Astrocyte (in vitro differentiated cells and primary cell): ENCODE measurements at places on chromosomes 2 and 18. TPM values are rescaled to one million over a fixed set of nuclear protein-coding genes. Genes with fewer than 3 reads are reported as not detected.
A peak's percentile ranks its signal among the peaks of the same experiment; 100 is the strongest.

DNA sequence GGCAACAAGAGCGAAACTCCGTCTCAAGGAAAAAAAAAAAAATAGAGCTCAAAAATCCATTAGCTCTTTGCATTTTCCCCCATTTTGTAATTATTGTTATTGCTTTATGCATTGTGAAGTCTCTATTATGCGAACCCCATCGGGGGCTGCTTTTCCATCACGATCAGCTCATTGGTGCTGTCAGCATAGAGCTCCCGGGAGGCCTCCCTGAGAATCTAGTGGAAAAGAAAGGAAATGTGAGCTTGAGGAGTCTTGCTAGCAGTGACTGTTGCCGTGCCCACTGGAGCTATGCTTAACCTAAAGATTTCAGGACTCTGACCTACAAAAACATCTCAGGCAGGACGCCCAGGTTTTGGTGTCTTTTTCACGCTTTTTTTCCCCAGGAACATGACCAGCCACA, 102.6 kb upstream of the NDUFV2 start:
- no peak for DNase-seq
- H3K27ac ChIP-seq, result no peak overlapping the region
- H3K4me1 ChIP-seq, result peaks cover 10% of the 10 kb centered on the region
- H3K4me3 ChIP-seq, result no peak overlapping the region
- H3K27me3 ChIP-seq, result no peaks in the 10 kb centered on the region

DNA sequence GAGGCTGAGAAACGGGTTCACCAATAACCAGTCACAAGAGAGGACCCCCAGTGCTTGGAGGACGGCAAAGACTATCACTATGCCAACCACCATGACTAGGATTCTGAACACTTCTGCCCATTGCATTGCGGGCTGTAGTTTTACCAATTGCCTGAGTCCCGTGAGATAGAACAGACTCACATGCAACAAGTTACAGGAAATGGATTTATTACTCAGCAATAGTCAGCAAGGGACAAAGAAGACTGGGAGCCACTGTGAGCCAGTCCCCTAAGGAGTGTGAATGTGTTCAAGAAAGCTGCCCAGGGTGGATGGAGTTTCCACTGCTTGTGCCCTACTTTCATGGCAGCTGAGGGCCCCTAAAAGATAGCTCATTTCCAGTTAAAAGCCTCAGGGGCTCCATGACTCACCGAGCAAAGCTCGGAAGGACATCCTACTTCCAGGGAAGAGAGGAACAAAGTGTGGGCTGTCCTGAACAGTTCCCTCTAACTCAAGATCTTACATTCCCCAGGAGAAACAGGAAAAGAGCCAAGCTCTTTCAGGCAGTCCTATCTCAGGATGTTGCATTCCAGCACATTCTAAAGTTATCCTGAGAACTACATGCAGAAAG, 54.4 kb downstream of the SLC4A3 start:
- peak; percentile 69 for DNase-seq
- no peaks in the 10 kb centered on the region for H3K27me3 ChIP-seq
- H3K27ac ChIP-seq, result peak overlapping the region; percentile 48
- no peaks in the 10 kb centered on the region for H3K36me3 ChIP-seq

DNA sequence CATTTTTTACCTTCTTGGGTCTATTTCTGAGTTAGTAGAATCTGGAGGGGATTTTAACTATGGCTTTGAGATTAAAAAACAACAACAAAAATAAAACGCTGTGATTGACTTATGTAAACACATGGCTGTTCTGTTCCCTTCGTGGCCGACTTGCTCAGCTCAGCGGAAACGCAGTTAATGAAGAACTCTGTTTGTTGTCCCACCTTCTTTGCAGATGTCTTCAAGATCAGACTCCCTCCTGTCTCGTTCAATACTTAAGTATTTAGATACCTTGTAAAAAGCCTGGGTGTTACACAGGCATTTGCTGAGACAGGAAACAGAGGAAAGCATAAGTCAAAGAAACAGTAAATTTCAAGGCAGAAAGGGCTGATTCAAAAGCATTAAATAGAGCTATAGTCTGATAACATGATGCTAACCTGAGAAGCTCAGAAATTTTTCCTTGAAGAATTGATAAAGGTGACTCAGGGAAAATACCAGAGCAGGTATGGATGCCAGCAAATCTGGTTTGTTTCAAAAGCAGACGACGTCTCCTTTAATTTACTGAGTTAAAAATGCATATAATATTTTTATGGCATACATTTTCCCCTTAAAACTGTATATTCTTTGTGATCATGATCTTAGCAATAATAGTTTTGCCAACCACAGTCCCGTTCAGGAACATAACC, 21.7 kb upstream of the POLI start:
- no peak overlapping the region for H3K4me3 ChIP-seq
- no peak for DNase-seq
- H3K27ac ChIP-seq, result no peak overlapping the region
- H3K36me3 ChIP-seq, result no peaks in the 10 kb centered on the region
- H3K27me3 ChIP-seq, result no peaks in the 10 kb centered on the region

DNA sequence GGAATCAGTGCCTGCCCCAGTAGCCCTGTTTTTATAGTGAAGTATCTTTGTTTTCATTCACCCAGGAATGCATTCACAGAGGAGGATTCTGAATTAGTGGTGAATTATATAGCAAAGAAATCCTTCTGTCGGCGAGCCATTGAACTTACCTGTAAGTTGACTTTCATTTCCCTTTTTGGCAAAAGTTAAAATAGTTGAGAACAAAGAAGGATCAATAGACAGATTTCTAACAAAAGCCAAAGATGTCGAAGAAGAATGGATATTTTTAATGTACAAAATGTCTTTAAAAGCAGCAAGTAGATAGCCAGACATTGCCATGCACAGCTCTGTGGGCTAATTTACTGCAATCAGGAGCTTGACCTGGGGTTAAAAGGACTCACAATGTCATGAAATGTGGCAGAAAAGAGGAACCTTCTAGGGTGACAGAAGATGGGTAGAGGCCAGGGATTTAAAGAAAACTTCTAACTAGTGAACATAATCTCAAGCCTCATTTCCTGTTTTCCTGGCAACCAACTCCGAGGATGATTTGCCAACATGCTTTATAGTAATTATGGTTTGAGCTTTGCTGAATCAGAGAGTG, 53.8 kb upstream of the TMEM87B start:
- H3K27me3 ChIP-seq, result no peaks in the 10 kb centered on the region
- no peak overlapping the region for H3K4me3 ChIP-seq
- H3K36me3 ChIP-seq, result no peaks in the 10 kb centered on the region
- no peaks in the 10 kb centered on the region for H3K4me1 ChIP-seq

GRCh38 chr2:216606551-216607276, 26.5 kb upstream of the IGFBP2 start:
- H3K27me3 ChIP-seq, result peaks cover 26% of the 10 kb centered on the region
- no peaks in the 10 kb centered on the region for H3K36me3 ChIP-seq
- no peaks in the 10 kb centered on the region for H3K4me1 ChIP-seq
- H3K4me3 ChIP-seq, result no peak overlapping the region

- no peak overlapping the region for H3K4me3 ChIP-seq
- H3K4me1 ChIP-seq, result no peaks in the 10 kb centered on the region
- no peak for DNase-seq
Observed at GRCh38 chr18:24170360-24170759, 31.5 kb downstream of the CABYR start.

DNA sequence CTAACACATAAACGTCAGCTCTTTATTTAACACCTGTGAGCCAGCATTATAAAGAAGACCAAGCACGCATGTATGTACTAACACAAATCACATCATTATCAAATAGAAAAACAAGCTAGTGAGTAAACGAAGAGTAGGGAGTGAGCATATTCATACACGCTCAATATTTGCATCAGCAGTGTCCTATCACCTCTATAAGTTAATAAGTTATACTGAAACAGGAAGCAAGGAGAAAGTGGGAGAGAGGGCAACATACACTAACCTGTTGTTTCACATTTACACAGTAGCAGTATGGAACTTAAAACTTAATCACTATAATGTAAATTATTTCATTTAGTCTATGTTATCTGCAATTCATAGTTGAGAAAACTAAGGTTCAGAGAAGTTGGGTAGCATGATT, 321.5 kb upstream of the TANK start:
- H3K36me3 ChIP-seq, result no peaks in the 10 kb centered on the region
- no peaks in the 10 kb centered on the region for H3K27me3 ChIP-seq
- no peak for DNase-seq
- no peak overlapping the region for H3K4me3 ChIP-seq
- no peak overlapping the region for H3K27ac ChIP-seq

DNA sequence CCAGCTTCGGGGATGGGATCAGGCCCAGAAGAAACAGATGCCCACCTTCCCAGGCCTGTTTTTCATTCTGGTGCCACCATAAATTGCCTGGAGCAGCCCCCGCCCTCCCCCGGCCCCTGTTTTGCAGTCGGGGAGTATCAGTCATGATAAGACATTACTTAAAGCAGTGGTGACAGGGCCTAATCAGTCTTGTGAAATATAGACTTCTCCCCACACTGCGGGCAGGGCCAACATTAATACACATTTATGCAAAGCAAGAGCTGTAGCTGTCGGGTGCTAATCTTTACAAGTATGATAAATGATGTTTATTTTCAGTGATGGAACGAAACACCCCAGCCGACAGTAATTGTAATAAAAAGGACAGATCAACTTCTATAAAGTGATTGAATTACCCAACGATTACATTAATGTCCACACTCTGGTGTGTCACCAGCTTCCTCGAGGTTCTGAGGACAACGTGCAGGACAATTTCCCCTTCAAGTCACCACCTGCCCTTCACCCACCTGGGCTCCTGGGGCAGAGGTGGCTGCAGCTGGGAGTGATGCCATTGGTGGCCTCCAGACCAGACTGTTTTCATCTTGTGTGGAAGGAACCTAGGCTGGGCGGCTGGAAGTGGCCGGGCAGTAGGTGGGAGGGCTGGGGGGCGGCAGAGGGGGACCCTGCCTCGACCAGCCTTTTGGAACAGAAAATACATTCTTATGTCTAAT, 226.0 kb downstream of the TFCP2L1 start:
- no peak overlapping the region for H3K27ac ChIP-seq
- H3K27me3 ChIP-seq, result peaks cover 13% of the 10 kb centered on the region
- no peak for DNase-seq
- no peaks in the 10 kb centered on the region for H3K36me3 ChIP-seq
- no peaks in the 10 kb centered on the region for H3K4me1 ChIP-seq

DNA sequence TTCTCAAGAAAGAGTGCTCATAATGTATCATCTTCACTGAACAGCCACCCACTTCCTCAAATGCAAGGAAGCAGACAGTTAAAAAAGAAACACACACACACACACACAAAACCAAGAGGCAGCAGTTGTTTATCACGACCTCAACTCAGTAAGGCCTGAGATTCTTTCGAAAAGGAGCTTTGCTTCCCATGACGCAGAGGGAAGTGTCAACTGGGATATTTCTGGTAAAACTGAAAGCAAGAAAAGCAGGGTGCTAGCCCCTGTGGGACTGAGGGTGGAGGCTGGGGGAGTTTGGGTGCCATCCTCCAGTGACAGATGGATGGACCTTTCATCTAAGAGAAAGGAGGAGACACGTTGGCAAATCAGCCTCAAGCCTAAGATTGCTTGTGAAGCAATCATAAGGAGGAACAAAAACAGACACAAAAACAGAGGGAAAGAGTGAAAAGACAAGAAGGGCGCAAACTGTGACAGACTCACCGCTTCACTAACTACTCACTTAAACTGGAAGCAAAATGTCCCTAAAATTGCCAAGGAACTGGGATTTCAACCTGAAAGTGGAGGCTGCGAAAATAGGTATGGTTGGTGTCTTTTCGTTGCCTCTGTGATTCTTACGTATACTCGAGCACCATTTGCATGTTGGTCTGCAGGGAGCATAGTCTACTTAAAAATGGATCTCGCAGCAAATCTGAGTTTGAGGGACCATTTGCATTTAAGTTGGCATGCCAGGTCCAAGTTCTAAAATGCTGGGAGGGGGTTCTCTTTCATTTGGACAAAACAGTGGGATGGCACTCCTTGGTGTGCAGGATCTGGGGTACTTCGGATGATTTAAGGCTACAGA, at the start of gene ARHGAP25:
Gene ARHGAP25 (plus strand): TSS at position 124 of the 838 bp plus-strand sequence. CDS start 389 bp downstream, at position 513.
- no peak for DNase-seq
- H3K27ac ChIP-seq, result no peak within 1 kb of the TSS
- peaks cover 7% of the 10 kb centered on the region for H3K4me1 ChIP-seq
- H3K36me3 ChIP-seq, result no peaks in the 10 kb centered on the region
- no peak within 1 kb of the TSS for H3K4me3 ChIP-seq
- H3K27me3 ChIP-seq, result no peaks in the 10 kb centered on the region

- no peak for DNase-seq
- no peaks in the 10 kb centered on the region for H3K36me3 ChIP-seq
- no peaks in the 10 kb centered on the region for H3K27me3 ChIP-seq
- no peak overlapping the region for H3K4me3 ChIP-seq
- no peaks in the 10 kb centered on the region for H3K4me1 ChIP-seq
Observed at GRCh38 chr2:3838348-3838747, 135.0 kb downstream of the DCDC2C start.

DNA sequence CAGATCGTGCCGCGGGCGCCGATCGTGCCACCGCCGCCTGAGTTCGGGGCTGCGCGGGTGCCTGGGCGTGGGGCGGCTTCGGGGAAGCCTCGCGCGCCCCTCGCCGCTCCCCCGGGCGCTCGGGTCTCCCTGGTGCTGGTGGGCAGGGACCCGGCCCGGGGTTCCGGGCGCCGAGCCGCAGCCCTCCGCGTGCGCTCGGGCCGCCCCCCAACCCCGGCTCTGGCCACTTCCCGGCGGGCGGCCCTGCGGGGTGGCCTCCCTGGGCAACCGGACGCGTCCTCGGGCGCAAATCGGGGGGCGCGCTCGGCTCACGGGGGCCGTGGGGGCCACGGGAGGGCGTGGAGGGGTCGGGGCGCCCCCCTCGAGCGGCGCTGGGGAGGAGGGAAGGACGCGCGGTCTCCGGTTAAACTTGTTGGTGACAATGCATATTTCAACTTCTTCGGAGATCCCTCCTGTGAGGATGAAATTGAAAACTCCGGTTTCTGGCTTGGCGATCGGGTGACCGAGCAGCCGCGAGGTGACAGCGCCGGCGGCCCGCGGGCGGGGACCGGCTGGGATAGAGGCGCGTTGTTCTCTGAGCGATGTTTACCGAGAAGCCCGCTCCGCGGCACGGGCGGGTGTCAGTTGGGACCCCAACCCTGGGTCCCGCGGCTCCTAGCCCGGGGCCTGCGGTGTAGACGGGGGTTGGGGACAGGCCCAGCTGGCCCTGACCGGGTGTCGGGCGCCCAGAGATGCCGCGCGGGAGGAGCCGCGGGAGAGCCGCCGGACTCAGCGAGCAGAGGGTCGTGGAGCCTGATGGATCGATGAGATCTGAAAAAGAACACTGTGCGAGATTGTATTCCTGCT, 676 bp downstream of the SH3BP4 start:
- peak overlapping the region; percentile 96 for H3K4me3 ChIP-seq

- no peaks in the 10 kb centered on the region for H3K27me3 ChIP-seq
- peaks cover 25% of the 10 kb centered on the region for H3K4me1 ChIP-seq
- no peaks in the 10 kb centered on the region for H3K36me3 ChIP-seq
- no peak overlapping the region for H3K27ac ChIP-seq
Observed at GRCh38 chr2:36698993-36699392, 2.5 kb downstream of the VIT start.

GRCh38 chr2:121080013-121080772, 204.8 kb downstream of the TFCP2L1 start:
- no peaks in the 10 kb centered on the region for H3K36me3 ChIP-seq
- H3K27me3 ChIP-seq, result peaks cover 9% of the 10 kb centered on the region
- no peak overlapping the region for H3K4me3 ChIP-seq
- no peak overlapping the region for H3K27ac ChIP-seq

GRCh38 chr2:200905618-200906296, 16.6 kb downstream of the NIF3L1 start:
- peak; percentile 37 for DNase-seq
- H3K27ac ChIP-seq, result no peak overlapping the region
- H3K36me3 ChIP-seq, result peaks cover 18% of the 10 kb centered on the region
- no peak overlapping the region for H3K4me3 ChIP-seq

The INHBB gene
- 7.1 and 19.8 TPM in 2 replicates for total RNA-seq

The GPR45 gene
- 0.22 TPM in 1 of 2 replicates, not detected in the other for total RNA-seq

The PTPRN gene
- 76.6 and 88.2 TPM in 2 replicates for total RNA-seq

The UGT1A9 gene
- not detected in 2 replicates for total RNA-seq

The C2orf81 gene
- total RNA-seq, result 2.1 and 2.5 TPM in 2 replicates

The DSC2 gene
- 39.4 and 48.7 TPM in 2 replicates for total RNA-seq

The ELAC1 gene
- 7.6 and 8.2 TPM in 2 replicates for total RNA-seq

The GCG gene
- not detected in 2 replicates for total RNA-seq

The TMEM247 gene
- total RNA-seq, result not detected in 2 replicates

The ANKRD53 gene
- 0.94 and 1.1 TPM in 2 replicates for total RNA-seq

The C1QL2 gene
- 0.20 TPM in 1 of 2 replicates, not detected in the other for total RNA-seq

The FOSL2 gene
- 156 and 158 TPM in 2 replicates for total RNA-seq
